IMR-90 (cell line): ENCODE measurements at places on chromosomes 6 and 20. TPM values are rescaled to one million over a fixed set of nuclear protein-coding genes. Genes with fewer than 3 reads are reported as not detected.

- DNase-seq, result no peak
Observed at GRCh38 chr6:1837826-1838225, 228.1 kb downstream of the FOXC1 start.

CASS4 gene
- 26.5 and 29.6 TPM in 2 replicates for polyA plus RNA-seq

GRCh38 chr6:31091680-31092079 is 20.7 kb downstream of the C6orf15 start:
- DNase-seq, result no peak

- DNase-seq, result no peak
Observed at GRCh38 chr20:56859039-56859800, 230.1 kb downstream of the TFAP2C start.

PDE7B gene
- 7.8 and 8.1 TPM in 2 replicates for polyA plus RNA-seq

DNA sequence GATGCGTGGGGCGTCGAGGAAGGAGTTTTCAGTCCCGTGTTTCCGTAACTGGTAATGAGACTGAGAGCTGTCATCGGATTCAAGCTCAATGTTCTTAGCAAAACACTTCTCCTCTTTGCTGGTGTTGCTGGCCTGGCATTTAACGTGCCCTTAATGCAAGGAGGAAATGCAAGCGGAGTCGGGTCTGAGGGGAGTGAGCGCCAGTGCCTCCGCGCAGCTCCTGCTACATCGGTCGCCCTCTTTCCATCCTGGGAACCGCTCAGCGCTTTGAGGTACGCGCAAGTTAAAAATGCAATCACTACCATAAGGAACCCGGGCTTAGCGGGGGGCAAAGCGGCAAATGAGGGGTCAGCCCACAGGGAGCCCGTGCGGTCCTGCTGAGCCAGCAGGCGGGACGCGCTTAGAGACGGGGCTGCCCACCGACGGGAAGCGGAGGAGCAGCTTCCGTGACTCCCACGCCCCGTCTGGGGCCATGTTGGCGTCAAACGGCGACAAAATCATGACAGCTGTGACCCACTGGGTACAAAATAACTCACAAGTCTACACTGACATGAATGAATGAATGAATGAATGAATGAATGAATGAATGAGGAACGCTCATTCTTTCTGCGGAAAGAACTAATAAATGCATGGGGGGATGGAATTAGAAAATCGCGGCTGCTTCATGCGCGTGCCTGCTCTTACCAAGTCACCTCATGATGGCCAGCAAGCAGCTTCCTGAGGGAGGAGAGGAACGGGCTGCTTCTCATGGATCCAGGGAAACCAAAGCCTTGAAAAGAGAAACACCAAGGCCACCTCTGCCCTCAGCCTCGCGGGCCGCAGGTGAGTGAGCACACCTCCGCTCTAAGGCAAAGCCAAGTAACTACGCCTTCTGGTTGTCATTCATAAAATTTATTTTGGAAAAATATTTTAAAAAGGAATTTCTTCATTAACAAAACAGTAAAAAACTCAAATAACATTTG is 9.3 kb downstream of the DLL1 start:
- DNase-seq, result no peak

DNA sequence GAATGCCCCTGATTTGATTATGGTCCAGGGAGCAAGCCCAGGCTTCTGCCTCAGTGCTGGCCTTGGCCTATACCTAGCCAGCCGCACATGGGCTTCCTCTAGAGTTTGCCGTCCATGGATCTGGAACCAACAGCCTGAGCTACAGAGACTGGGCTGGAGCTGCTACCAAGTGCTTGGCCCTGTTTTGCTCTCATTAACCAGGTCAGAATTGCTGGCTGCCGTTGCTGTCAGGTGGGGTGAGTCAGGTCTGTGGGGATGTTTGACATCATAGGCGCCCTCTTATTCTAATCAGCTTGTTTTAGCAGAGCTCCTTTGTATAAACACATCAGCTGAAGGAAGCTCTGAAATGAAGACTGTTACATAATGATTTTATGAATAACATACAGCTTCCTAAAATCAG is 83.1 kb upstream of the PHACTR2 start:
- peak; percentile 85 for DNase-seq

KIF25 gene
- not detected in 2 replicates for polyA plus RNA-seq

GRCh38 chr6:142637624-142638351 is 307.2 kb downstream of the HIVEP2 start:
- DNase-seq, result peak; percentile 45

VARS2 gene
- polyA plus RNA-seq, result 13.3 and 14.0 TPM in 2 replicates

- DNase-seq, result no peak
Observed at GRCh38 chr20:858011-858410, 24.5 kb downstream of the FAM110A start.

GRCh38 chr20:5920581-5920980 is 29.8 kb downstream of the TRMT6 start:
- DNase-seq, result no peak

GRCh38 chr6:42400886-42401612 is 50.7 kb downstream of the TRERF1 start:
- no peak for DNase-seq

GHRH gene
- polyA plus RNA-seq, result not detected in 2 replicates

DNA sequence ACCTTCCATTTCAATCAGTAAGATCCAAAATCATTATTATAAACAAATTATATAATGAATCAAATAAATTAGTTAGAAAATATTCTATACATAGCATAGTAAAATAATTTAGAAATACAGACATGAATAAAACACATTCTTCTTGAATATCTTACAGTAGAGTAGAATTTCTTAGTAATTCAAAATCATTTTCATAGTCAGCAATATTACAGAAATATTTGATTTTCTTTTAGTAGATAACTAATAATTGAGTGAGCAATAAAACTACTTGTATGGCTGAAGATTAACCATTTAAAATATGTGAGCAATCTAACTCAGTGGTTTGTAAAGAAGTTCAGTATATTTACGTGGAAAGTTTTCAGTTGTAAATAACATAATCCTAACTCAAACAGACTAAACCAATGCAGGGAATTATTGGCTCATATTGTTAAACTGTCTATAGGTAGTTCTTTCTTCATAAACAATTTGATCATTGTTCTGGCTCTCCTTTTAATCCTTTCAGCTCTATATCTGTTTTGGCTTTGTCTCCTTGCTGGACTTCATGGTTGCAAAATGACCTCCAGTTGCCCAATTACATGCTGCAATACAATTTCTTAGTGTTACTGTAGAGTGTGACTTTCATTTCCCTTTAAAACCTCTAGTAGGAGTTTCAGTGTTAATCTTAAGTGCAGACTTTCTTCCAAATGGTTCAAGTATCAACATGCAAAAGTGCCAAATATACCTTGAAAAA is 307.5 kb downstream of the EYS start:
- no peak for DNase-seq

GRCh38 chr20:32991792-32992641 is 12.2 kb downstream of the SUN5 start:
- DNase-seq, result no peak

DNA sequence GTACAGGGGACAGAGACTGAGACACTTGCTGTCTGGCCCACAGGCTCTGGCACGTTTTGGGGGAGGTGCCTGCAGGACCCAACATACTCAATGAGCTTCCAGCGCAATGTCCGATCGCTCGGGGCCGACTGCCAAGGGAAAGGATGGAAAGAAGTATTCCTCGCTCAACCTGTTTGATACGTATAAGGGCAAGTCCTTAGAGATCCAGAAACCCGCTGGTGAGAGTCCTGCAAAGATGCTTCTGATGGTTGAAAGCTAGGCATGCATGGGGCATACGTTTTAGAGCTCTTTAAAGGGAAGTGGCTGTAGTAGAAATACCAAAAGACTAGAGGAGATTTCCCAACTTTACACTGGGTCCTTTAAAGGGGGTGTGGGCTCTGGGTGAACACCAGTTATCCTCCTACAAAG is 2.2 kb downstream of the PRRC2A start:
- DNase-seq, result no peak

DNA sequence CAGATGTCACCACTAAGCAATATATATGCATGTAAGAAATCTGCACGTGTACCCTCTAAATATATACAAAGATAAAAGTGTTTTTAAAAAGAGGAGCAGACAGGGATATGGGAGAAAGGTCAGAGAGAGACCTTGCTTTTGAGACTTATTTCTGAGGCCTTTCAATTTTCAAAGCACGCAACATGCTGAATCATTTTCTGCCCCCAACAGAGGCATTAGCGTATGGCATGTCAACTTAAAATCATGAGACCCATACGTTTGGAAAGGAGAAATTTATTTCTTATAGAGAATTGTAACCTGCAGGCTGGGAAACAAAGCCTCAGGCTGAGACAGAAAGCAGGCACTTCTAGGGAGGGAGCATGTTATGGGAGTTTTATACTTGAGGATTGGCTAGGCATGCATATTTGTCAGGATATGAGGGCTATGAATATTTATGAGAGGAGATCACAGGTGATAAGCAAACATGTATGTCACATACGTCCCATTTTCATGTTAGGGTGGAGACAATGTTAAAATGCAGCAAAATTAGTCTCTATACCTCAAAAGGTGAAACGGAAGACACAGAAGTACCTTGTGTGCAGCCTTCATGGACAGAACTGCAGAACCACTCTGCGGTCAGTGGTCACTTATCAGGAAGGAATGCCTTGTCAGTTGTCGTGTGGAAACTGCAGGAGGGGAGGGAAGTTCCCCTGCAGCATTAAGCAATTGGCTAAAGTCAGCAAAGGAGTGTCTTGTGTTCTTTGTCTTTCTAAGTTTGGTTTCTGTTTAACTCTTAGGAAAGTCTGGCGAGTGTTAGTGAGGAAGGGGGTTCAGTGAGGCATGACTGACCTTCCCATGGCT is 6.3 kb upstream of the GABRR2 start:
- no peak for DNase-seq

DNA sequence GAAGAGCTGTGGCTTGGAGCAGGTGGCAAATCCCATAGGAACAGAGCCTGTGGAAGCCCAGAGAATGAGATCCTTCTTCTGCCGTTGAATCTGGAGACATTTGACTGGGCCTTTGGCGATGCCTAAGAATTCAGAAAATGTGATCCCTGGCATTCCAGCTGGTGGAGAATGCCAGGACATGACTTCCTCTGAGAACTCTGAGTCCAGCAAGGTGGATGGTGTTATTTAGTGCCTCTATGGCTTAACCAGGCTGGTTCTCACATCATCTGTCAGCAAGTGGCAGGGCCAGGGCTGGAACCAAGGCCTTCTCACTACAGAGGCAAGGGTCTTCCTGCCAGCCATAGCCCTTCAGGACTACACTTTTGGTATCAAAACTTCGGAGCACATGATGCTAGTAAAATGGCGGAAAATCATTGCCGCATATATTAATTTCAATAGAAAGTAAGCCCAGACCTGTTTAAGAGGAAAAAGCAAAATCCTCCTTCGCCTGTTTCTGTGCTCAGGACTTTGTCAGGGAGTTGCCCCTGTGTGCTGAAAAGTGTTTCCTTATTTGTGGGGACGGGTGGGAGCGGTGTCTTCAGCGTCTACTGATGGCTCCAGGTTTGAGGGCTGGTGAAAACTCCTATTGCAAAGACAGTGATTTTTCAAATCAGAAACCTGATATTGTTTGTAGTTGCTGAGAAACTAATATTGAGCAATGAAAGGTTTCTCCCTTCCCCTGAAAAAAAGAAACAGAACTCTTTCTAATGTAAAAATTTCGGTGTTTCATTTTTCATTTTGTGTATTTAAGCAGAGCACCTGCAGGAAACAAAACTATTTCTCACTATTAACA is 23.9 kb downstream of the DUSP22 start:
- no peak for DNase-seq

- DNase-seq, result no peak
Observed at GRCh38 chr6:111367393-111368088, 115.5 kb downstream of the REV3L start.

DNA sequence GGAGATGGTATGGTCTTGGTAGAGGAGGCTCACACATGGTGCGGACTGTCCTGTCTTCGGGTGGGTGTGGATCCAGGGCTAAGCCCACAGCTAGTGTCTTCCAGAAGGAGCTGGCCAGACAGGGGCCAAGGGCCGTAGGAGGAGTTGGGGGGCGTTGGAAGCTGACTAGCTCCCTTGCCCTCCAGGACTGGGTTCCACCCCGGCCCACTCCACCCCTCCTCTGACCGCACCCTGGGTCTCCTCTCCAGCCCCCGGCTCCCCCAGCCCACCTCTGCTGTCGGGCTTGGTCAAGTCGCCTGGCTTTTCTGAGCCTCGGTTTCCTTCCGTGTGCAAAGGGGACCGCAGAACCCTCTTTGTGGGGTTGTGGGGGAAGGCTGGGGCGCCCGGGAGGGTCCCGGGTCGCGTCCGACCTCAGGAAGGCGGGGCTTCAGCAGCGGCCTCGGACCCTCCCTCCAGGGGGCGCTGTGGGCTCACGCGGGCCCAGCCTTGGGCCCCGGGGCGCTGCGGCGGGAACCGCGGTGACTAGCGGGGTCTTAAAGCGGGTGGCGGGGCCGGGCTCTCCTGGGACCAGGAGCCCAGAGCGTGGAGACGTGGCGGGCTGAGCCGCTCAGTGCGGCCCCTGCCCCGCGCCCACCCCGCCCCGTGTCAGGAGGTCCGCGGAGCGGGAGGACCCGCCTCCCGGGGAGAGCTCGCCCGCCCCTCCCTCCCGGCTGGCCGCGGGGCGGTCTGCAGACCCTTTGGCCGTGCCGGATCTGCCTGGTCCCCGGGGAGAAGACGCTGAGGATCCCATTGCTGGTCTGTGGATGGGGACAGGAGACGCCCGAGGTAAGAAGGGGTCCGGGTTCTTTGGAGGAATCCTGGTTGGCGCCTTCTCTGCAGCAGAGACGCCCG is 5.4 kb downstream of the NPBWR2 start:
- no peak for DNase-seq

GRCh38 chr6:21037453-21037852 is 503.2 kb downstream of the CDKAL1 start:
- no peak for DNase-seq

CHRNA4 gene
- polyA plus RNA-seq, result not detected in 2 replicates

DNA sequence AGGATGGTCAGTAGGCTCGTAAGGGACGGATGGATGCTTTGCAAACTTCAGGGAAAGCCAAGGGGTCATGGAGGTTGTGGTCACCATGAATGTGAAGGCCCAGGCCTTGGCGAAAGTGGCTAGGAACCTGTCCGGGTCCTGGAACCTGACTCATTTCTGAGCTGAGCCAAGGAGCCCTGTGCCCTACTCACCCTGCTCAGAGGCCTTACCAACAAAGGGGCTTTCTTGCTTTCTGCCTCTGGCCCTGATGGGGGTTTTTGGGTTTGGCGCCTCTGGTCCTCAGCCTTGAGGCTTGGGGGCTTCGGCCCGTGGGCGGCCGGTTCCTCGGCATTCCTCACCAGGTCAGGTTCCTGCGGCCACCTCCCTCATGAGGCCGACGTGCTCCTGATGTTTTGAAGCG is 155.1 kb downstream of the DTNBP1 start:
- DNase-seq, result no peak

- DNase-seq, result no peak
Observed at GRCh38 chr20:23027721-23028120, 7.4 kb upstream of the SSTR4 start.

HS3ST5 gene
- not detected in 2 replicates for polyA plus RNA-seq
